ENCODE measurements at places on chromosomes 1 and 21.

- no peak for DNase-seq
These were observed 405.0 kb downstream of the NTNG1 start for GRCh38 chr1:107545879-107546278.

DNA sequence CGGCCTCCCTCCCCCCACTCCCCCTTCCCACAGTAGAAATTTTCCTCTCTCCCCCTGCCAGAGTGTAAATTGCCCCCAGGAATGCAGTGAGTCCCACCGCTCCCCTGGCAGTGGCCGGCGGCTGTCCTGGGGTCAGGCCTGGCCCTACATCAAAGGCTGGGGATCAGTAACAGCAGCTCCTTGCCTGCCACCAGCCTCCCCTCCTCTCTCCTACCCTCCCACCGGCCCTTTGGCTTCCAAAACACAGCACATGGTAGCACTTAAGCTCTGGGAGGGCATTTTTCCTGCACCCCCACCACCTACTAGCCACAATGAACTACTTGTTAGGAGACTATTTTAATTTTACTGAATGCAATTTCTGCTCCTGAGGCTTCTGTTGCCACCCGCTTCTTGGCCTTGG lies 9.0 kb upstream of the COL8A2 start:
- DNase-seq: no peak

DNA sequence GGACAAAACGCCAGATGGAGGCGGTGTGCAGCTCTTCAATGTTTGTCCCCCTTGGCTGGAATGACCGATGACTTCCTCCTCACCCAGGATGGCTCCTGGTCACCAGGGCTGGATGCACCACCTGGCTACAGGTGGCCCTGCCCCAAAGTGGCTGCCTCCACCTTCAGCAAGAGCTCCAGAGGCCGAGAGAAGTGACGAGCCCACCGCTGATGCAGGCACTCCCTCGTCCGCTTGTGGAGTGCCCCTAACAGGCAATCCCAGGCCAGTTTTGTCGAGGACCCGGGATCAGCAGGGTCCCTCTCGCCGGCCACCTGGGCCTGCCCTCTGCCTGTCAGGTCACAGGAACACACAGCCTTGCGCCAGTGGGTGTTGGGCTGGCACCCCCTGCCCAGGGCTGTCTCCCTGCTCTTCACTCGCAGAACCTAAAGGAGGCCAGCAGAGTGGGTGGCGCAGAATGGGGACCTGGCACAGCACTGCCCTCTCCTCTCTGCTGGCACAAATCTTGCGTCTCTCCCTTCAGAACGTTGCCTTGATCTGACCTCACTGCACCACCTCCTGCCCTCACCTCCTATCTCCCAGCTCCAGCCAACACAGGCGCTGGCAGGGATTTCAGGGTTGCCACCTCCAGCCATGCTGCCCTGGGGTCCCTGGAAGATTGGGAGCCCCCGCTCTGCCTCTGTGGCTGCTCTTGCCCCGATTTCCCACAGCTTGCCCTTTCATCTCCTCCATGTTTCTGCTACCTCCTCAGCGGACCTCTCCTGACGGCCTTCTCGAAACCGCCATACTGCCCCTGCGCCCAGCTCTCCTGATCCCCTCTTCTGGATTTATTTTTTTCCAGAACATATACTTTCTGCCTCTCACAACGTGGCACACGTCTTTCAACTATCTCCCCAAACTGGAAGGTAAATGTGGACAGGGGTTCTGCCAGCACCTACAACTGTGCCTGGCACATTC lies 38.6 kb downstream of the SLC45A1 start:
- no peak for DNase-seq

GRCh38 chr1:245448975-245449431 lies 294.2 kb downstream of the KIF26B start:
- DNase-seq: no peak

GRCh38 chr1:222627232-222627631 lies 9.3 kb downstream of the MIA3 start:
- no peak for DNase-seq

GRCh38 chr21:27418346-27418745 lies 451.5 kb upstream of the ADAMTS5 start:
- no peak for DNase-seq

DNA sequence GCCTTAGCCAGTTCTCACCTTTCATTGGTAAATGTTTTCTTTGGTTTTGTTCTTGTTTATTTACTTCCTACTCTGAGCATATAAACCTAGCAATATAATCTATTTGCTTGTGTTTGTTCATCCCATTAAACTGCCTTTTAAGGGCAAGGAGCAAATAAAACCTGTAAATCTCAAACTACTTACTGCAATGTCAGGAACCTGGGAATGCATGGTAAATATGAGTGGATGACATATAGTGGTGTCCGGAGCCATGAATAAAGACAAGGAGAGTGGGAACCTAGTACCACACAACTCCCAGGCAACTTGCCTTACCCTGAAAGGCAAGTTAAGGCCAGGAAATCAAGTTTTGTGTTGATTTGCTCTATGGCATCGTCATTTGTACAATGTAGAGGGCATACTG lies 1133.7 kb upstream of the NCAM2 start:
- DNase-seq: no peak

DNA sequence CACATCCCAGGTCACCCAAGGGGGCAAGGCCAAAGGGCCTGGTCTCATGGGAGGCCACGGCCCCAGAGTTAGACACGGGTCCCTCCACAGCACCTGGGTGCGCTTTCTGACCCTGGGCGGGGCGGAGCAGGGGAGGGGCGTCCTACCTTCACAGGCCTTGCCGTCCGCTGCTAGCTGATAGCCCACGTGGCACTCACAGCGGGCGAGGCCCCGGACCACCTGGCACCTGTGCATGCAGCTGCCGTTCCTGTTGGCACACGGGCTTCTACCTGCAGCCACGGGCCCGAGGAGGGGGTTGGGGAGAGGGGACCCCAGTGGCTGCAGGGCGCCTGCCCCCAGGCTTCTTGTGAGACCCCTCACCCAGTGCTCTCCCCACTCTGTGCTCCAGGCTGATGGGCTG lies 59.9 kb downstream of the ARHGEF16 start:
- DNase-seq: no peak

- DNase-seq: no peak
These were observed 812.3 kb downstream of the PLA2G4A start for GRCh38 chr1:187641015-187641414.

DNA sequence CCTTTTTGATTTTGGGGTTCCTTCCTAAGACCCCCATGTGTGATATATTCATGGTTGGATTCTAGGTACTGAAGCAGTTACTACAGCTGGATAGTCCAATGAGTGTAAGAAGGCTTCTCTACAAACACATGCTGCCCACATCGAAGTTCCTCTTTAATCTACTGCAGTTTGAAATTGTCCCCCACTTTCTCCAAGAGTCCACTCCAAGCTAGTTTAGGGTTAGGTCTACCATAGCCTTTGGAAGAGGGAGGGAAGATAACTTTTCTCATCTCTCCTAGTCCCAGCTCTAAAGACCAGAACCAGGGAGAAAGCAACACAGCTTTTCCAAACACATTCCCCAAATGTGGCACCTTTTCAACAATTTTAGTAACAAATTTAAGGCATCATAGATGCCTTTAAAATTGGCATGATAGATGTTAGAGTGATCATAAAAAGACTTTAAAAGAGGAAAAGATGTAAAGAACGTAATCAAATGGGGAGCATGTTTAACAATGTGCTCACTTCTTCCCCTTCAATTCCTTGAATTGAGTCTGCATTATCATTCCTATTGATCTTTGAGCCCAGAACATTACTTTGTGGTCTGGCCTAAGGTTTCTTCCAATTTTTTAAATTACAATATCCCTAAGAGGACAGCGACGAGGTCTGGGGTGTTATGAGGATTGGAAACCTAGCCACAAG lies 1.0 kb upstream of the EXO1 start:
- no peak for DNase-seq

DNA sequence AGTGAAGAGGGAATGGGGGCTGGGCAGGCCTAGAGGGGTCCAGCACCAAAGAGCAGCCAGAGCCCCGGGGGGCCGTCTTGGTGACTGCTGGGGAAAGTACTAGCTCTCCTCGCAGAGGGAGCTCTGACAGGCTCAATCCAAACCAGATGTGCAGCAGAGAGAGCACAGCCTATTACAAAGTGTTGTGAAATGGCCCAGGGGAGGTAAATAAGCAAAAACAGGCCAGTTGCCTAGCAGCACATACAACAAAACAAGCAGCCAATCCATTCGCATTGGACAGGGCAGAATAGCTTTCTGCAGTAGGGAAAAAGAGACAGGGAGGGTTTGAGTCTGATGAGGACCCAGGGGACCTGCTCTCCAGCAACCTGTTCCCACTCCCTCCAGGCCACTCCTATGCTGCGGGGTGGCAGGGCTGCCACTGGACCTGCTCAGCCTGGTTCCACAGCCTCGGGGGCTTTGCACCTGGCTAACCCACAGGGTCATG lies 239.6 kb upstream of the FGGY start:
- DNase-seq: no peak

DNA sequence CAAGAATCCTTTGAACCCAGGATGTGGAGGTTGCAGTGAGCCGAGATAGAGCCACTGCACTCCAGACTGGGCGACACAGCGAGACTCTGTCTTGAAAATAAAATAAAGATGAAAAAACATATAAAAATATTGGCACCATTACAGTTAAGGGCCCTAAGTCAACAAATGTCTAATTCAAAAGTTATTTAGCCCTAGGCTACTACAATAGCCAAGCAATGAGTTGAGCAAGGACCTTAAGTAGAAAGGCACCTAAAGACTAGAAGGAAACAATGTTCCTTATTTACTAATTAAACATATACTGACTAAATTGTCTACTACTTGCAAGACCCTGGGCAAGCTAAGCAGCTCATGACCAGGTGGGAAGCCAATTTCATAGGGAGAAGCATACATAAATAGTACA lies 4.1 kb downstream of the PIK3R3 start:
- DNase-seq: no peak

- no peak for DNase-seq
These were observed 3.1 kb upstream of the TXNIP start for GRCh38 chr1:145999321-146000024.

DNA sequence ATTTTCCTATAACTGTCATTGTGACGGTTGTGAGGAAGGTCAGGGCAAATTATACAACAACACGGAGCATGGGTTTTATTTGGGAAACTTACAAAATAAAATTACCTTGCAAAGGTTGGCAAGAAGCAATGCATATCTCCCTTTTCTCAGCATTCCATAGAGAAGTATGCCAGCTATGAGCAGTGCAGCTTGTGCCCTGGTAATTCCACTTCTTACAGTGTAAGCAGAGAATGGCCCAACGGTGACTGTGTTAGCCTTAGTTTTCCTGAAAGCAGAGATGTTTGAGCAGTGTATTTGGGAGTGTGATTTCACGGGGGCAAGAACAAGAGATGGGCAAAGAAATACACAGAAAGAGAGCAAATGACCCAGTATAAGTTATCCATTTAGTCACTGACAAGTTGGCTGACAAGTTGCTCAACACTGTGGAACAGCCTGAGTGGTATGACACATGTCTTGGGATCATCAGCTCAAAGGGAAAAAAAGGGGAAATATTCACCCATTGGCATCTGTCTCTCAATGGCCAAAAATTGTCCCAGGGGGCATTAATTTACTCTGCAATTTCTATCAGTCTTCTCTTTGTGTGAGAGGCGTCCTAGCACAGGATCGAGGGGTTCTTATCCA lies 210.9 kb upstream of the NRIP1 start:
- DNase-seq: no peak

GRCh38 chr1:28129150-28129549 lies 40.7 kb upstream of the EYA3 start:
- DNase-seq: no peak

GRCh38 chr1:171480035-171480434 lies 5.3 kb upstream of the PRRC2C start:
- no peak for DNase-seq

GRCh38 chr1:232968965-232969364 lies 18.6 kb downstream of the NTPCR start:
- DNase-seq: no peak
